ENCODE measurements at places on chromosomes 3 and 15.
A peak's percentile ranks its signal among the peaks of the same experiment; 100 is the strongest.

- no peak for DNase-seq
These were observed 226.1 kb upstream of the BHLHE40 start for GRCh38 chr3:4753073-4753691.

DNA sequence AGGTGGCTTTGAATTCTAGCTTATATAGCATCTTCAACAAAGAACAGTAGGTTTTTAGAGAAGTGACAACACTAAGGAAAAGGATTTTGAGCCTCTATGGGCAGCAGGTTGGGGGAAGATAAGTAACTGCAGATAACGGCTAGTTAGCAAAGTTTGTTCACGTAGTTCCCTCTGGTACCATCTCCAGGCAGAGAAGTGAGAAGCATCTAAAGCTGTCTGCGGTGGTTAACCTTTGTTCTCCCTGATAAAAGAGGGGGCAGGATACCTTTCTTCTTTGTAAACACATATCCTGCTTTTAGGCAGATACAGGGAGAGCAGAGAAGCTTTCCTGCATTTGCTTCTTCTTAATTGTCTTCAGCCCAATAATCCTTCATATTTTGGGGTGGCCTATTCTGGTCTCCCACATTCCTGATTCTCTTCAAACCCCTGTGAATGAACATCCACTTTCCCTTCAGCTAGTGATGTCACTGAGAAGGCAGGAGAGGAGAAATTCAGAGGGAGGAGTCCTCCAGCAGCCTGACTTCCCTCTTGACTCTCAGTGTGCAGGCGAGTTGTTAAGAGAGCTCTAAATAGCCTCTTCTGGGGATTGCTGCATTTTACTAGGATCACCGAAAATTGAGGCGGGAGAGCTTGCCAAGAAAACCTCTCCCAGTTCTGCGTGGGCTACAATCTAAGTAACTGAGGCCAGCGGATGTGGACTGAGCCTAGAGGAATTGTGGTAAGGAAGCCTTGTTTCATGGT, 393.7 kb upstream of the C2CD4B start:
- DNase-seq, result peak; percentile 41

GRCh38 chr3:36738702-36739101, 25.7 kb downstream of the DCLK3 start:
- DNase-seq, result peak; percentile 15

- no peak for DNase-seq
These were observed 332.7 kb upstream of the SLCO3A1 start for GRCh38 chr15:91520850-91521249.

DNA sequence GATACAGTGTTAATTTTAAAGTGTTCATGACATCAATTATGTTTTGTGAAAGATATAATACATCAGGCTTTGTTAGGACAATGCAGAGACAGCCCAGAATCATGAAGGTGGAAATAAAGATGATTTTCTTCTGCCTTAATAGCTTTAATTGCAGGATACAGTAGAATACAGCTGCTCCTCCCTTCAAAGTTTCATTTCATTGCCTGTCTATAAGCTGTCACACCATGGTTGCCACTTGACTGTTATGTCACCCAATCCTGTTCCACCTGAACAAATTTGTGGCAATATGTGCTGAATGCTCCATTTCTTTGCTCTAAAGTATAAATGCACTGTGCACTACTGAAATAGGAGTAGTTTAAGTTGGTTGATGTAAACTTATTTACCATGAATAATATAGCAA, 537.8 kb upstream of the ROBO2 start:
- DNase-seq, result no peak

Measured in cardiac muscle cell (in vitro differentiated cells and primary cell).